ENCODE measurements at places on chromosomes 12 and 14.

DNA sequence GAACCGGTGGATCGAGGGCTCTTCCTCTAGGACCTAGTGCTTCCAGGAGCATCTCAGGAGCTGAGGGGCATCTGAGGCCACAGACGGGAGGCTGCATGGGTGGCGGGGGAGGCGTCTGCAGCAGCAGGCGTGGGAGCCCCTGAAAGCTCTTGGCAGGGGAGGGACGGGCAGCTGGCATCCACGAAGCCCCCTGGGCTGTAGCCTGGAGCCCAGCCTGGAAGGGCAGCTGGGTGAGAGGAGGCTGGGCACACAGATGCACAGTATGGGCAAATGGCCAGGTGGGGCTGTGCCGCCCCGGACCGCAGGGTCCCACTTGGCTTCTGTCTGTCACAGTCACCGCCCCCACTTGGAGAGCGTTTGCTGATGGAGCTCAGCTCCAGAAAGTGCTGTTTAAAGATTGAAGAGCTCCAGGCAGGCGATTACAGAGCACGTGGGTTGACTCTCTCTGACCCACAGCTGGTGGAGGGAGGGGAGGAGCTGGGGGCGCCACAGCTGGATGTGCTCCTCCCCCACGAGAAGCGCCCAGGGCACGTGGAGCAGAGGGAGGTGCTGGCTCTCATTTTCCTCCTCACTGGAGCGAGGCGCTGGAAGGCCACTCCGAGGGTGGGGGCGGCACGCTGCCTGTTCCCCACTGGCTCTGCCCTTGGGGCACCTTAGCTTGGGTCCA, 155.0 kb upstream of the C14orf180 start:
- no peak for DNase-seq

DNA sequence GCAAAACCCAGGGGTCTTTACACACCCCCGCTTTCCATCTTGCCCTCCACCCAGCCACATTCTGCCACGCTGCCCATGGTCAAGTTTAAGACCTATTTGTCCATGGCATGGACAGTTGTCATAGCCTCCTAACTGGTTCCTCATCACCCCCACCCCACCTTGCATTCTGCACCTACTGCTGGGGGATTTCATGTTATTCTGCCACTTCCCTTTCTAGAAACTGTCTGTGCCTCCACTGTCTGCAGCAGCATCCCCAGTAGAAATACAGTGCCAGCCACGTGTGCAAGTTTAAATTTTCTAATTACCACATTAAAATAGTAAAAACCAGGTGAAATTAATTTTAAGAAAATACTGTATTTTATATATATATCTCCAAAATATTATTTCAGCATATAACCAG, 63.2 kb downstream of the WDR20 start:
- DNase-seq = no peak

DNA sequence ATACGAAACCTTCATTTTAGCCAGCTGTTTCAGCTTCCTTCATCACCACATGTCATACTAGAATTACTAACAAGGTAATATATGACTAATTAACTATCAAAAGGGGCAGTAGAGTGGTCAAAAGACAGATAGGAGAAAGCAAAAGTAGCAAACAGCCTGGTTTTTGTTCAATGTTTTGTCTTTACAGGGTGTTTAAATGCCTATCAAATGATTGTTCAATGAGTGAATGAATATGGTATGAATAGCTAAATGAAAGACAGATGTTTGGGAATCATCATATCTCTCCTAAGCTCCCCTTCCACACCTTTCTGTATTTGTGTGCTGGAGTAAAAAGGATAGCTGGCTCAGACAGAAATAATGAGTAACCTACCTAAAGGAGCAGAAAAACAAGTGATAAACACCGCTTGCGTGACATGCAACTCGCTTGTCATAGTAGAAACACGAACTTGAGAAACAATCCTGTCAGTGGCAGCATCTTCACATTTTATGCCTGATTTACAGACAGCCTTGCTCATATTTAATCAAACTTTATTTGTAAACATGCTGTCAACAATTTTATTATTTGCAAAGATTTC, 34.2 kb downstream of the ABCC9 start:
- no peak for DNase-seq

- no peak for DNase-seq
Measured at GRCh38 chr12:26749781-26750180, 83.2 kb downstream of the ITPR2 start.

GRCh38 chr12:9731797-9732196, 1.1 kb downstream of the CLECL1 start:
- no peak for DNase-seq
